ENCODE measurements at places on chromosomes 16 and 17.

DNA sequence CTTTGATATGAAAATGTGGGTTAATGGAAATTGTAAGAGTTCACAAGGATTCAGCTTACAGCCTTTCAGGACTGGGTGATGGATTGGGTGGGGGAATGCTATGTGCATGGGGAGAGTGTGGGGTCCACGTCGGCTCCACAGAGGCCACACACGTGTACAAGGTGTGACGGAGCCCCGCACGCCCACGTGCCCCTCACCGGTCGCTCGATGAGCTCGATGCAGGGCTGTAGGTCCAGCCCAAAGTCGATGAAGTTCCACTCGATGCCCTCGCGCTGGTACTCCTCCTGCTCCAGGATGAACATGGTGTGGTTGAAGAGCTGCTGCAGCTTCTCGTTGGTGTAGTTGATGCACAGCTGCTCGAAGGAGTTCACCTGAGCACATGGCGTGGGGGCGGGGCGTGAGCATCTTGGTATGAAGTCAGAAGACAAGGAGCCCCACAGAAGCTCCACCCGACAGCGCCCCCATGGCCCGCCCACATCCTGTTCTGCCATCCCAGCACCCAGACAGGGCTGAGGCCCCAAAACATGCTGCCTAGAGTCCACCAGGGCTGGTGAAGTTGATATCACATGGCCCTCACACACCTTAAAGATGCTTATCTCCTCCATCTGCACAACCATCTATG, 99.1 kb downstream of the MYH11 start:
- DNase-seq, result no peak

- no peak for DNase-seq
These were observed 64.1 kb downstream of the PLCG2 start for GRCh38 chr16:81843243-81843582.

DNA sequence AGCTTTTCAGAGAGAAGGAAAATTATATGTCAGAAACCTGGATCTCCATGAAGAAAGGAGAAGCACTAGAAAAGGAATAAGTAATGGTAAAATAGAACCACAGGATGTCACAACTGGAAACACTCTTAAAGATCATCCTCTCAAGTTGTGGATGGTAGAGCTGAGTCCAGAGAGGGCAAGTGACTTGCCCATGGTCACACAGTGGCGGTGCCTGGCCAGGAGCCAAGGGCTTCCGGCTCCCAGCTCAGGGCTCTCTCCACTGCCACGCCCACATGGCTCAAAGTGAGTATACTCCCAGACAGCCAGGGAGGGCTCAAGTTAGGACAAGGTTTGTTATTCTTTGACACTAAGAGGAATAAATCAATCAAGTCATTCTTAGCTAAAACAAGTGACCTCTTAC, 159.8 kb downstream of the COPRS start:
- DNase-seq, result no peak

DNA sequence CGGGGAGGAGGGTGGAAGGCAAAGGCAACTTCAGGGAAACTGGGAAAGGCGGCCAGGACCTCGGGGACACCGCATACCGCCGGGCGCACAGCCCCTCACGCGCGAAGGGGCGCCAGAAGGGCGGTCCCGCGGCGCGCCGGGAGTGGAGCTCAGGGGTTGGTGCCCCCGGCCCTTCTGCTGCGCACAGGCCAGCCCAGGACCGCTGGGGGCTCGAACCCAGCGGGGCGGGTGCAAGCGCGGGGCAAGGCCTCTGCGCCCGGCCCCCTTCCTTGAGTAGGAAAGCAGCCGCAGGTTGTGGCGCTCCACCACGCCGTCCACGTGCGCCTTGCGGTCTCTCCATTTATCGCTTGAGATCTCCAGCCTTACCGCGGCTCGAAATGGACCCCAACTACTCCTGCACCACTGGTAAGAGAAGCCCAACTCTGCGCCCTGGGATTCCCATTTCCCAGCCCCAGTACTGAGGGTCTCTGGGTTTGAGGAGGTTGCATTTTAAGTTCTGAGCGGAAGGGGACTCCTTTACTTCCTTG, 3.0 kb upstream of the MT1A start:
- DNase-seq, result no peak

- DNase-seq, result no peak
These were observed 1.5 kb downstream of the FBRS start for GRCh38 chr16:30659507-30660423.

DNA sequence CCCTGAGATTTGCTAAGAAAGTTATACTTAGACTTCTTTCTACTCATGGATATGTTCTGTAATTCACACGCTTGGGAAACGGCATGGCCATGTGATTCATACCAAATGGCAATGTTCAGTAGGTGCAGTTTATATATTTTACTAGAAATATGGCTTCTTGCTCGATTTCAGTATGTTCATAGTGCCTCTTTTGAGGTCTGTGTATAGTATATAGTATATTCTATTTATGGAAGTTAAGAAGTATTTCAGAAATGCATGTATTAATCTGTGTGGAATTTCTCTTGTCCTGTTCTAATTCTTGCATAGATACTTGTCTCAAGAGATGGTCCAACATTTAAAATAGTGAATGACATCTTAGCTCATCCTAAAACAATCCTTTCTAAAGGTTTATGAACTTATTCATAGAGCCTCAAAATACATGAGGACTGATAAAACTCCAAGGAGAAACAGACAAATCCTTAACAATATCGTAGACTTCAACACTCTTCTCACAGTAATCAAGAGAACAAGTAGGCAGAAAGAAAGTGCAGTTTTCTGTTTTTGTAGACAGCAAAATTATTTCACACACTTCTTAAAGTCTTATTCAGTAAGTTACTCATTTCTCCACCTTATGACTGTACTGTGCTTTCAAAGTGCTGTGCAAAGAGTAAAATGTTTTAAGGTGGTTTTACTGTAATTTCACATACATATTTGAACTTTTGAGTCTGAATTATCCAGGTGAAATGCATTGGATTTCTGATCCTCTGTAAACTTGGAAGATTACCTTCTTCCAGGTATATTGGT, 11.1 kb downstream of the BPTF start:
- peak; percentile 49 for DNase-seq

DNA sequence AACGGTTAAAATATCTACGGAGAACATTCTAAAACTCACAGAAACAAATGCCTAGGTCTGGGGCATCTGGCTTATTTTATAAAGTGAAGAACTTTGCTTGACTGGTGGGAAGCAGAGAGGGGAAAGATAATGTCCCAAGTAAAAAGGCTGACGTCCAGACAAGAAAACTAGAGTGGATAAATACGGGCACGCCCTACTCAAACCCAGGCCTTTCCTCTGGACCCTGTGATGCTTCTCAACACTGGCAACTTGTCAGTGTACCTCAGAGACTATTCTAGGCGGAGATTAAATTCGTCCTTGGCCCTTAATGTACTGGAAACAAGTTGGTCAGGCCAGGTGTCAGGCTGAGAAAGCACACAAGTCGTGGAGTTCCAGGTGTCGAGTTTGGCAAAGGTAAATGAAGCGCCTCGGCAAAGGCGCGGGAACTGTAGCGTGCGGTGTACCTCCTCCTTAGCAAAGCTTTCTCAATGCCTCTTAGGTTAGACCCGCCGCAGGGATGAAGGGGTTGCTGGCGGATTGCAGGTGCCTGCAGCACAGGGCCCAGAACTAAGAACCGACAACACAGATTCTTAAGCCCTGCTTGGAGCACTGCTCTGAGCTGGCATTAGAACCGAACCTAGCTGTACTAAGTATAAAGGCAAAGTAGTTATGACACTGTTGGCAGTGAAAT, 668 bp upstream of the UNK start:
- no peak for DNase-seq

DNA sequence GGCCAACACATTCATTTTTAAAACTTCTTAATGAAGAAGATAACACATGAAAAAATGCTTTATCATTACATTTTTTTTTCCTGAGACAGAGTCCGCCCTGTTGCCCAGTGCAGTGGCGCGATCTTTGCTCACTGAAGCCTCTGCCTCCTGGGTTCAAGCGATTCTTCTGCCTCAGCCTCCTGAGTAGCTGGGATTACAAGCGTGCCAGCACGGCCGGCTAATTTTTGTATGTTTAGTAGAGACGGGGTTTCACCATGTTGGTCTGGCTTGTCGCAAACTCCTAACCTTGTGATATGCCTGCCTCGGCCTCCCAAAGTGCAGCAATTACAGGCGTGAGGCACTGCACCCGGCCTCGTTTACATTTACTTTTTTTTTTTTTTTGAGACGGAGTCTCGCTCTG, 13.2 kb downstream of the HBQ1 start:
- DNase-seq, result no peak

DNA sequence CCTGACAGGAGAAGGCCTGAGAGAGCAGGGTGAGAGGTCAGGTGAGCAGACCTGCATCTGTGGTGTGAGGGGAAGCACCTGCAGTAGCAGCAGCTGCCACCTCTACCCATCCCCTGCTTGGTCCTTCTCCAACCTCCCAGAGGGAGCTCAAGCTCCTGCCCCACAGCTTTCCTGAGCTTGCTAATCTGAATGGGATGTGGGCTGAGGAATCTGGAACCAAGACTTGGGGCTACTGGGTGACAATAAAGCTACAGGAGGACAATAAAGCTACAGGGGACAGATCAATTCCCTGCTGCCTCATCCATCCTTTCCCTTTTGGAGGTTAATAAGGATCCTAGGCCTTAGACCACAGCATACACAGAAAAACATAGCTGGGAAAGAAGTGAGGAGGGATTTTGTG, 4.9 kb upstream of the TBX4 start:
- no peak for DNase-seq

- no peak for DNase-seq
These were observed at the start of gene SPEM1 for GRCh38 chr17:7419819-7420610. Gene SPEM1 (plus strand): TSS chr17:7420324. CDS start chr17:7420385, 61 bp downstream.

- no peak for DNase-seq
These were observed 14.2 kb downstream of the ANKFY1 start for GRCh38 chr17:4249452-4250029.

GRCh38 chr16:75820672-75821071, 94.4 kb upstream of the CPHXL start:
- DNase-seq, result no peak

- no peak for DNase-seq
These were observed 195.9 kb upstream of the C17orf78 start for GRCh38 chr17:37179893-37180292.

GRCh38 chr16:9919460-9919859, 262.8 kb downstream of the GRIN2A start:
- no peak for DNase-seq
